Stimulated activated CD4-positive, alpha-beta T cell treated with anti-CD3 and anti-CD28 coated beads, Interleukin-4, amount 100 ng/mL, for 1 hour (primary cell): ENCODE measurements at places on chromosomes 5 and 9.
A peak's percentile ranks its signal among the peaks of the same experiment; 100 is the strongest.

DNA sequence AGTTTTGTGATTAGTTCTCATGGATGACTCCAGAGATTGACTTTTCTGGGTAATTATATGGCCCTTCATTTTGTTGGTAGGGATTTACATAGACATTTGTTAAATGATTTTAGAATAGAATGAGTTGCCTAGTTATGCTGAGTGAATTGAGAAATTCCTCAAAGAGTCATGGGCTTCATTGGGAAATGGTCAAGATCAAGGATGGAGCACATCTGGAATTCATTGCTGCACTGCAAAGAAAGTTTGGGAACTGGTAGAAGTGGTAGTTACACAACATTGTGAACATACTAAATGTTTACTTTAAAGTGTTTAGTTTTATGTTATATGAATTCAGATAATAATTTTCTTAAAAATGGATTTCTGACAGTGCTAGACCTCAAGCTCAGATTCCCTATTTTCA lies 46.5 kb downstream of the PIP5K1B start:
- DNase-seq = no peak

DNA sequence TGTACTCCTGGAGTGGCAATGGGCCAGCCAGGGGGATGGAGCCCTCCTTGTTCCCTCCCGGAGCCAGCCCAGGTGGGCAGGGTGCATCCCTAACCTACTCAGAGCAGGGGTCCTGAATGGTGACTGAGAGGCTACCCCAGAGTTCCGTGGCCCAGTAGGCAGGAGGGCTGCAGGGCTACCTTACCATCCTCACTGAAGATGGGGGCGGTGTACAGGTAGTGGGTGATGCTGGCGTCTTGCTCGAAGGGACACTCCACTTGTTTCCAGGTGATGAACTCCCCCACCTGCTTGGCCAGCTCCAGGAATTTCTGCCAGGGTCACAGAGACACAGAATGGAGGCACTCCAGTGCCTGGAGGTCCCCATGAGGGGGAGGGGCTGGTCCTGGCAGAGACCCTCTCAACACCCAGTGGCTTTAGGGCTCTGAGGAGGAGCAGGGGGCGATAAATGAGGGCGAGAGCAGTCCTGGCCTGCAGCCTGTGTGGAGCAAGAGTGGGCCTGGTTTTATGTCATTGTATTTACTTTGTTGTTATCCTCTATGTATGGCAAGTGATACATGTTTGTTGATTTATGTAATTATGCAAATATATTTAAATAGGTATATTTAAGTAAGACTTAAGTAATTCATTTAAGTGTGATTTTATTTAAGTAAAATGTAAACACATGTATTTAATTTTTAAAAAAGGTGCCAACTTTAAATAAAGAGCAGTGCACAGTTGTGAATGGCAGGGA lies 39.9 kb upstream of the RNF130 start:
- DNase-seq = no peak

GRCh38 chr5:166024970-166025369 lies 2266.5 kb upstream of the WWC1 start:
- no peak for DNase-seq

- no peak for DNase-seq
These were observed 680.8 kb upstream of the SEMA6A start for GRCh38 chr5:117255211-117256027.

- DNase-seq = no peak
These were observed 36.8 kb upstream of the RNF38 start for GRCh38 chr9:36436909-36437308.

DNA sequence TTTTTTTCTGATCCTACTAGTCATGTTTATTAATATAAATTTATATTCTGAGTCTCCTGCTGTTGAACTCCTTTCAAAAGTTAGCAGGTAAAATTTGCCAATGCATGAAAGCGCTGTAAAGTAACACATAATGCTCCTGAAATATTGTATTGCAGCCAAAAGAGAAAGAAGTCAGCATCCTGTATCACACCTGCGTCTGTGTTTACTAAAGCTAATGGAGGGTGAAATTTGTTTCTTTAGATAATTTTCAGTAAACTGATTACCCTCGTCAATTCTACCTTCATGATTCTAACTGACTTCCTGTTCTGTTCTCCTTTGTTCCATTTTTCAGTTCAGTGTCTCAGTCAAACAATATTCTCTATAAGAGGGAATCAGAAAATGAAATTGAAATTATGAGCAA lies 415.4 kb downstream of the CDH9 start:
- DNase-seq = no peak

DNA sequence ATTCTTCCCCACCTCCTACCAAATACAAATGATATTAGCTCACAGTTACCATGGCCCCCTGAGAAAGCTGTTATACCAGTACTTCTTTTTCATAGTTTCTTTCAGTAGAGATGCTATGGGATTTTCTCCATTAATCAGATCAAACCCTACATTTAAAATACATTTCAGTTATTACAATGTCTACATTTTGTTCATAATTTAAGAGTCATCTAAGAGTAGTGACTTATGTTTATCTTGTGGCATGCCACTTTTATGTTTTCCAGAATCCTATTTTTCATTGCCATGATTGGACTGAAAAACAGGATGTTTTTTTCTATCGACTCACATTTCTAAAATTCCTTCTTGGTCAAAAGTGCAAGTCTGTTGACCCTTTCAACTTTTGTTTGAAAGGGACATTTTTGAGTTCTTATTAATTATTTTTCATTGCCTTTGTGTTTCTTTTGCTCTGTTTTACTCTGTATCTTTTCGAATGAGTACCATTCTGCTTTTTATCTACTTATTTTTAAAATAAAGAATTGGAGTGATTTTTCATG lies 77.4 kb upstream of the ANXA1 start:
- no peak for DNase-seq

DNA sequence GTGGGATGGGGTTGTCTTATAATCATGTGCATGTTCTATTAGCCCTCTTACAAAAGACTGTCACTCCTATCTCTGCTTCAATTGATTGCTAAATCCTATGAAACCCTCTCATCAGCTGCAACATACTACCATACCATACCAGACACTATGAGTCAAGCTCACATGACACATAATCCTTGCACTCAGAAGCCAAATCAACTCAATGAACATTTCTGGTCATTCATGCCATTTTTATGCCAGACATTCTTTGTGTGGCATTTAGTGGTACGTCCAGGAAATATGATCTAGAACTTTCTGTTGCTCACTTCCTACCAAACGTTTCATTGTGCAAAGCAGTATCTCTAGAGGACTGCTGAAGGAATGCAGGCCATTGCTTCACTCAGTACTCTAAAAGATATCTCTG lies 159.2 kb upstream of the GNA14 start:
- DNase-seq = no peak

GRCh38 chr9:114312513-114312875 lies 10.4 kb upstream of the ORM1 start:
- no peak for DNase-seq

GRCh38 chr5:58403822-58404433 lies 56.0 kb downstream of the PLK2 start:
- no peak for DNase-seq

- no peak for DNase-seq
These were observed 31.3 kb downstream of the ABHD17B start for GRCh38 chr9:71879644-71880174.

GRCh38 chr5:31934156-31934555 lies 240.0 kb downstream of the GOLPH3 start:
- DNase-seq = no peak

- DNase-seq = no peak
These were observed 102.1 kb downstream of the PAM start for GRCh38 chr5:102857076-102857818.

GRCh38 chr9:116288658-116289057 lies 135.1 kb downstream of the PAPPA start:
- DNase-seq = no peak

GRCh38 chr9:109483744-109484429 lies 14.2 kb downstream of the PTPN3 start:
- DNase-seq = no peak

GRCh38 chr5:119070578-119070827 lies 384 bp upstream of the DMXL1 start:
- DNase-seq = peak; percentile 74

GRCh38 chr5:150154618-150155128 lies 972 bp downstream of the PDGFRB start:
- no peak for DNase-seq

GRCh38 chr5:123371575-123372179 lies 51.5 kb downstream of the CEP120 start:
- peak; percentile 40 for DNase-seq

DNA sequence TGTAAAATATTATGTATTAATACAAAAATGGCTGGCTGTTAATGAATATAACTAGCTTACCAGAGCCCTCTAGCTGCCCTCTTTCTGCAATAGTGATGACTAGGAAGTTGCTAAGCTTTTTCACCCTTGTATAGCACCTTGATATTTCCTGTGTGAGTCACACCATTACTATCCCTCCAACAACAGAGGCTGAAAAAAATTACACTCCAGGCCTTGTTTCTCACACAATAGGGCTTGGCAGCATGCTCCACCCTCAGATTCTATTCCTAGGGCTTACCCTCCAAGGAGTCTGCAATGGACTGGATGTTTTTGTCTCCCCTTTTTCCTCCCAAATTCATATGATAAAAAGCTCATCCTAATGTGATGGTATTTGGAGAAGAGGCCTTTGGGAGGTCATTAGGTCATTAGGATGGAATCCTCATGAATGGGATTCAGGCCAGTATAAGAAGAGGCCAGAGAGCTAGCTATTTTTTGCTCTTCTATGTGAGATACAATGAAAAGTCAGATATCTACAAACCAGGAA lies 184.6 kb upstream of the MAP1B start:
- no peak for DNase-seq

GRCh38 chr5:113043491-113043931 lies 66.9 kb downstream of the DCP2 start:
- no peak for DNase-seq

DNA sequence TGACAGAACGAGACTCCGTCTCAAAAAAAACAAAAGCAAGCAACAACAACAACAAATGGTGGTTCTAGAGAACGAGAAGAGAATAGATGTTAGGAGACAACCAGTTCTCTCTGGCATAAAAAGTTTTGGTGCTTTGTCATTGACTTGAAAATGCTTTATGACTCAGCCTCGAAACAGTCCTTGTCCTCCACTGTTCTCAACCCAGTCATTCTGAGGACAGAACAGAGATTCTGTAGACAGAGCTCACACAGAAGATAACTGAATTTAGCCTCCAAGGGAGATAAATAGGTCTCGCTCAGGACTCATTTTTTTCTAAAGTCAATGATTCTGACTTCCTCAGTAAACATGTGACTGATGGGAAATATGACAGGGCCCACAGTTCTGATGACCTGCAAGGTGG lies 76.0 kb upstream of the FSTL4 start:
- no peak for DNase-seq

DNA sequence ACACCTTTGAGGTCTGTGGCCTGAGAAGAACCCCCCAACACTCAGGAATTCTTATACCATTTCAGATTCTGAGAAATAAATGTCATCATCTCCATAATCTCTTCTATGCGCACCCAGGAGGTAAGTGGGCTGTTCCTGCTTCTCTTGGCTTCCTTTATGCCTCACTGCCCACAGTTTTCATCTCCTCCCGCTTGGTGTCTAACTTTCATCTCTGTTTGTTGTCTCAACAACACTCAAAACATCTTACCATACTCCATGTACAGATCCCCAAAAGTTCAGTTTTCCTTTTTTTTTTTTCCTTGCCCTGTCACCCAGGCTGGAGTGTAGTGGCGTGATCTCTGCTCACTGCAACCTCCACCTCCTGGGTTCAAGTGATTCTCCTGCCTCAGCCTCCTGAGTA lies 170.2 kb upstream of the FREM1 start:
- DNase-seq = no peak

DNA sequence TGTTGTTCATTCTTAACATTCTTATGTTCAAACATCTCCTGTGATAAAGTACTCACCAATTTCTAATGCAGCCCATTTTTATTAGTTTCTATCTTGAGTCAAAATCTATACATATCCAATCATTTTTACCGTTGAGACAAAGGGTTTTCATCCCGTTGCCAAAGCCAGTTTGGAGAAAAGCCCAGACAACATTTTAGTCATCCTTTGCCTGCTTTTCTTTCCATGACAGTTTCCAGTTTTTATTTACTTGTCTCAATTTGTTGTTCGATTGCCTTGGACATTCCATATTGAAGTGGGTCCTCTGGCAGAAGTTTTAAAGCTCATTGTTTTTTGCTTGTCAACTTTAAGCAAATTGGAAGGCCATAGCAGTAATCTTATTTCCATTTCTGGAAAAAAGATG lies 123.9 kb downstream of the RAB3C start:
- DNase-seq = no peak

DNA sequence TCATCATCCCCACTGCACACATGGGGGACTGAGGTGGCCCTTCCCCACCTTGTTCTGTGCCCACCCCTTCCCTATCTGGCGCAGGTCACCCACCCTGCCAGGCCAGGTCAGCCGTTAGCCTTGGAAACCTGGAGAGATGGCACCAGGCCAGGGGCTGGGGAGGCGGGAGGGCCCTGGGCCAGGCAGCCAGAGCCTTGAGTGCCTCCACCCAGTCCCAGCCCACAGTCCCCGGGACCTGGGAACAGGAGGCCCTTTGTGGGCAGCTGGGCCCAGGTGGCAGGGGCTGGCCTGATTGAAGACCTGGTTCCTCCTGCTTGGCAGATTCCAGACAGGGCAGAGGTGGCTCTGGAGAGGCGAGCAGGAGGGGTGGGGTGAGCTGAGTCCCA lies 70.6 kb downstream of the LRSAM1 start:
- no peak for DNase-seq

- no peak for DNase-seq
These were observed 23.2 kb downstream of the ZBTB34 start for GRCh38 chr9:126883636-126884035.

DNA sequence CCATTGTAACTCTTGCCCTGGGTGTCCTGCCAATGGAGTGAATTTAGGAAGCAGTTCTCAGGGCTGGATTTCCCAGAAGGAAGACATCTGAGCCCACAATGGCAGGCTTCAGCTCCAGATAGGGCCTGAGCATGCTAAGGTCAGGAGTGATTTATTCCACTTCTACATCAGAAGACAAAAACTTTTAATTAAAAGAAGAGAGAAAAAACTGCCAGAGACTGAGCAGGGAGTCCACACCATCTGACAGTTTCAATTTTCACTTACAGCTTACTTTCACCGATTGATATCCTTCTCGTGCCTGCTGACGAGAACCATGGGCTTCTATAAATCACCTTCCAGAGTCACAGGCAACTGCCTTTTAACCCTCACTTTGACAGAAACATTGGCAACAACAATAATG lies 228.3 kb upstream of the BRINP1 start:
- DNase-seq = no peak

- DNase-seq = no peak
These were observed 9.1 kb downstream of the MAMDC2 start for GRCh38 chr9:70052768-70053167.

DNA sequence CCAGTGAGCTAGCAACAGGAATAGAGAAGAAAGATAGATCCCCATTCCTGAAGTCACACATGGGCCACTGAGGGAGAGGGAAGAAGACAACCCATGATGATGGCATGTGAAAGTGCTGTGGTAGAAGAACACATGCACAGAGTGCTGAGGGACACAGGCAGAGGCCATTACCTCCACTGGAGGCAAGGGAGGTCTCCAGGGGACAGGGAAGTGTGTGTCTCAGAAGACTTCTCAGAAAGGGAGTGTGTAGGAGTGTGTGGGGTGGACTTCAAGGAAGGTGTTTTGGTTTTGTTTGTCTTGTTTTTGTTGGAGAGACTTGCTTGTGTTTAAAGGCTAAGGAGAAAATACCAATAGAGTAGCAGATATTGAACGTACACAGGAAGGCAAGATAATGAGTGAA lies 77.0 kb upstream of the SMARCA2 start:
- DNase-seq = no peak
